Ureter (tissue), 1 donor: ENCODE measurements at places on chromosomes 6 and 20. TPM values are rescaled to one million over a fixed set of nuclear protein-coding genes. Genes with fewer than 3 reads are reported as not detected.

NRN1 gene
- 7.3 TPM for total RNA-seq

C2 gene
- total RNA-seq = 17.1 TPM

LY6G6D gene
- total RNA-seq = not detected

TPX2 gene
- 0.81 TPM for total RNA-seq

TMEM63B gene
- total RNA-seq = 32.7 TPM

KHDC1L gene
- total RNA-seq = not detected

ADGB gene
- total RNA-seq = not detected

OR12D3 gene
- total RNA-seq = not detected

ITCH gene
- total RNA-seq = 65.0 TPM

ME1 gene
- total RNA-seq = 10.1 TPM

RIPPLY2 gene
- total RNA-seq = 0.86 TPM

SLC29A1 gene
- total RNA-seq = 58.1 TPM

NFATC2 gene
- 10.6 TPM for total RNA-seq

ARHGAP18 gene
- 15.6 TPM for total RNA-seq

POU3F2 gene
- not detected for total RNA-seq

HLA-DRB1 gene
- total RNA-seq = 109 TPM

CUL7 gene
- total RNA-seq = 28.8 TPM

ADGRB3 gene
- total RNA-seq = 6.7 TPM

DACT2 gene
- total RNA-seq = 0.94 TPM

ADGRF5 gene
- 25.9 TPM for total RNA-seq

TRIM40 gene
- not detected for total RNA-seq

PCSK2 gene
- not detected for total RNA-seq

ECI2 gene
- 25.4 TPM for total RNA-seq

CST4 gene
- total RNA-seq = not detected
